ENCODE measurements at places on chromosomes 2 and 18.
A peak's percentile ranks its signal among the peaks of the same experiment; 100 is the strongest.

- no peak for DNase-seq
Measured at GRCh38 chr2:69097891-69098655, 85.1 kb downstream of the ANTXR1 start.

DNA sequence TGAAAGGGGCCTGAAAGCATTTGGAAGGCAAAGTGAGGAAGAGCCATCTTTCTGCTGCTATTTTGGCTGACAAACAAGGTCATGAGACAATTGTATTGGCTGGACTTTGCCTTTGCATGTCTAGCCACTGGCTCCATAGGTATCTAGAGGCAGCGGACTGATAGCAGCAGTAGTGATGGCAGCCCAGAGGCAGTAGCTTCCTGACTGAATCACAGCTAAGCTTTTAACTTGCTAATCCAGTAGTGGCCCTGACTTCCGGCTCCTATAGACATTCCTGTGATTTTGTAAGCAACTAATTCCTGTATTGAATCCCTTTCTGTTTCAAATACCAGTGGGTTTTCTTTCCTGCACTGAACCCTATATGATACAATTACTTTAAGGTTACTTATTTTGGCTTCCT lies 69.8 kb upstream of the PDE1A start:
- DNase-seq, result no peak

- no peak for DNase-seq
Measured at GRCh38 chr18:48975817-48976649, 25.3 kb upstream of the SMAD7 start.

DNA sequence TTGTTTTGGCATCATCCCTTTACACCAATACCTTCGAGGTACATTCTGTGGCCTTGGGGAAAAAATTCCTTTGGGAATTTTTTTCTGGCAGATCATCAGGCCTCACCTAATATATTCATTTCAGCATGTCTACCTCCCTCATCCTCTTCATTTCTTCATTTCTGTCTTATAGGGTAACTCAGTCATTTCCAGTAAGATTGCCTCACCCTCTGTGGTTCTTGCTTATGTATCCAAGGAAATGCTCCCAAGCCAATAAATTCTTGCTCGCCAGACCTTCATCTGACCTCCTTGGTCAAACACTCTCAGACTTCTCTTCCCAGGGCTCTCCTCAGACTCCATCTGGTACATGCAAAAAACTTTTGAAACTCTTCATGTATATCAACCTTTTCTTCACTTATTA lies 265.6 kb downstream of the TMX3 start:
- peak; percentile 72 for DNase-seq
